ENCODE measurements at places on chromosomes 5 and 9. TPM values are rescaled to one million over a fixed set of nuclear protein-coding genes. Genes with fewer than 3 reads are reported as not detected.

The SUSD3 gene
- 3.3 TPM for polyA plus RNA-seq

DNA sequence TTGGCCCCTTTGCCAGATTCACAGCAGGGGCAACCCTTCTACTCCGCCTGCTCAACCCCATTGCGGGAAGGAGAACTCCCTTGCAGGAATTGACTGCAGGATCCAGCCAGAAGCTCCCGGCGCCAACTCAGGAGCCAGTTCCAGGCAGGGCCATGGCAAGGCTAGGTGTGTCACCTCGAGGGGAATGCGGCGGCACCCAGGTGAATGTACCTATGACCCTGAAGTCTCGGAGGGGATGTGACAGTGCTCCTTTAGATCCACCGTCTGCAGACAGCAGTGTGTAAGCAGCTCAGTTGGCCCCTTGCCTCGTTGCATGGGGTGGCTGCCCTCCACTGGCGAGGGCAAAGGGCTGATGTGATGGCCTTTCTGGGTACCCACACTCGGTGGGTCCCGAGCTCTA lies 606.6 kb downstream of the ELAVL2 start:
- DNase-seq, result no peak

DNA sequence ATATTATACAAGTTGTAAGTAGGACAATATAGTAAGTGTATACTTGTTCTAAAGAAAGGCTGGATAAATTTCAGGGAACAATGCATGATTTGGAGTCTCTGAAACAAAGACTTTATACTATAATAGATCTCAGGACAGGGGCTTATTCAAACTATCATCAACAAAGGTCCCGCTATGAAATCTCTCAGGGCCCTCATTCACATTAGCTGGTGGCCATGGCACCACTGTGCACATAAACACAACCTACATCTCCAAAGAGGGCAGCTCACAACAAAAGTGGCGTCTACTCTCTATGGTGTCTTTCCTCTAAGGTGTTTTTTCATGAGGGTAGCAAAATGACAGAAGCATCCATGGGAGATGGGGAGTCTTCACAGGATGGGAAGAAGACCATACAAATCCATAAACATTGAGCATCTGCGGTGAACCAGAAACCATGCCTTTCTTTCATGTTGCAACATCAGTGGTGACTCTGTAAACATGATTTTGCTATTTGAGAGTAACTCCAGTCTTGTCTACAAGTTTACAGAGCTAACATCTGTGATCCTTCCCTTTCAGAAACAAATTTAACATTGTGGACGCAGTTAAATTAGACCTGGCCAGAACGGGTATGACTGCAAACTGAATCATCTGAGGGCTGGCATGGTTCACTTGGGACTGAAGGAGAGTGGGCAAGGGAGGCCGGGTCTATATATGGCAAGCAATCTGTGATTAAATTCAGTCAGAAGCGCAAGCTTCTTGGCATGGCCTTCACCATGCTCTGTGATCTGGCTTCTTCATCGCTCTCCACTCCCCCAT lies 5.5 kb downstream of the TTLL11 start:
- DNase-seq, result no peak

GRCh38 chr5:103674739-103675138 lies 112.2 kb upstream of the NUDT12 start:
- DNase-seq, result no peak

DNA sequence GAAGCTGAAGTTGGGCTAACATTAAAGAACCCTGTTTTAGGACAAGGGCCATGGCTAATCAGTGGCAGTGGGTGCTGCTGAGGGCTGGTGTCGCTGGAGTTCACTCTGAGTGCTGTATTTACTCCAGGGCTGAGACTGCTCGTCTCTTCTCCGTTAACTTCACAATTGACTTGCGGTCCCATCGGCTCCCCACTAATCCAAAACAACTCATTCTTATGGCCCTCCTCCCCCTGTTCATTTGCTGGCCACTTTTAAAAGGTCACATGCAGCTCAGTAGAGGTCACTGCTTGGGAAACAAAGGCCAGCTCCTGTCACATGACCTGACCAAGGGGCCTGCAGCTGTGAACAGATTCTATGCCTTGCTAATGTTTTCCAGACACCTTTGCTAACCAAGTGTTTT lies 38.4 kb downstream of the PTCH1 start:
- DNase-seq, result no peak

DNA sequence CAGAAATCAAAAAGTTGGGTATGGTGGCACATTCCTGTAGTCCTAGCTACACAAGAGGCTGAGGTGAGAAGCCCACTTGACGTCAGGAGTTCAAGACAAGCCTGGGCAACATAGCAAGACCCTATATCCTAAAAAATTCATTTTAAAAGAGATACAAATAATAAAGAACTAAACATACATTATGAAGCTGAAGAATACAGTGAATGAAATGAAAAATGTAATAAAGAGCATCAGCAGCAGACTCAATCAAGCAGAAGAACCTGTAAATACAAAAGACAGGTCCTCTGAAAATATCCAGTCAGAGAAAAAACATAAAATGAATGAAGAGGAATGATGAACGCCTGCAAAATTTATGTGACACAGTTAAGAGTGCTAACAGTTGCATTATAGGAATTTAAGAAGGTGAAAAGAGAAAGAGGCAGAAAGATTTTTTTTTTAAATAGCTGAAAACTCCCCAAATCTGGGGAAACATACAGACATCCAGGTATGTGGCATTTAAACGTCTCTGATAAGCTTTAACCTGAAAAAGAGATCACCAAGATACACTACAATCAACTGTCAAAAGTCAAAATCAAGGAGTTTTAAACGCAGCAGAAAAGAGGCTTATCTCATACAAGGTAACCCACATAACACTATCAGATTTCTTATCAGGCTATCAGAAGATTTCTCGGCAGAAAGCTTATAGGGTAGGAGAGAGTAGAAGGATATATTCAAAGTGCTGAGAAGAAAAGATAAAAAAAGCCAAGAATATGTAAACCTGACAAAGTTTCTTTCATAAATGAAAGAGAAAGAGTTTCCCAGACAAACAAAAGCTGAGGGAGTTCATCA lies 57.6 kb downstream of the PRRC1 start:
- DNase-seq, result no peak

GRCh38 chr5:36619012-36619635 lies 12.7 kb downstream of the SLC1A3 start:
- no peak for DNase-seq

- DNase-seq, result no peak
Measured at GRCh38 chr9:100394816-100395215, 32.1 kb upstream of the MSANTD3 start.

- no peak for DNase-seq
Measured at GRCh38 chr9:109629615-109630014, 131.5 kb upstream of the PTPN3 start.
